Activated T-cell treated with anti-CD3 and anti-CD28 coated beads, Interleukin-2, amount 50 U/mL, for 1 hour (primary cell): ENCODE measurements at places on chromosomes 7 and 10.

DNA sequence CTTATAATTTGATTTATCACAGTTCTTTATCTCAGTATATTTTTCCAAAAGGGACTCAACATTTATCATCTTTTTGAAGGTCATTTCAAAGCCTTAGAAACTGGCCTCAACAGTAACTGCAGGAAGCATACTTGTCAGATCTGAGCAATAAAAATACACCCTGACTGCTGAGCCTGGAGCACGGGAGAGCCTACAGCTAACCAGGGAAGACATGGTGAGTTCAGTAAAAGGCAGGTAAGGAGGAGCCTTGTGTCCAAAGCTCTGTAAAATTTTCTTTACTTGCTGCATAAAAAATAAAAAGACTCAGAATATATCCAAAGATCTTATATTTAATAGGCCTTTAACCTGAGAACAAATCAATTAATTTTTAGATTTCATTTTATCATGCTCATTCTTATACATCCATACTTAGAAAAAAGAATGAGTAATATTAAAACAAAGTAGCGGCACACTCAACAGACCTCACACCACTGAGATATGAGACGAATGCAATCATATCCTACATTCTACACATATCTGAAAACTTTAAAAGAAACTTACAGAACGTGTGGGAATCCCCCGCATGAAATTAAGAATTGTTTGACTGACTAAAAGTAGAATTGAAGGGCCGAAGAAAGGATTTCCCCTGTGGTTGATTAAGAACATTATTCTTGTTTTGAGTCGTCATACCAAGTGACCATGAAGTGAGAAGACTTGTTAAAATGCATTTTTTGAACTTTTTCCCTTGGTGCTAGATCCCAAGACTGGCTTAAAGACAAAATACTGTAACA, 296.4 kb upstream of the MKLN1 start:
- no peak for DNase-seq

DNA sequence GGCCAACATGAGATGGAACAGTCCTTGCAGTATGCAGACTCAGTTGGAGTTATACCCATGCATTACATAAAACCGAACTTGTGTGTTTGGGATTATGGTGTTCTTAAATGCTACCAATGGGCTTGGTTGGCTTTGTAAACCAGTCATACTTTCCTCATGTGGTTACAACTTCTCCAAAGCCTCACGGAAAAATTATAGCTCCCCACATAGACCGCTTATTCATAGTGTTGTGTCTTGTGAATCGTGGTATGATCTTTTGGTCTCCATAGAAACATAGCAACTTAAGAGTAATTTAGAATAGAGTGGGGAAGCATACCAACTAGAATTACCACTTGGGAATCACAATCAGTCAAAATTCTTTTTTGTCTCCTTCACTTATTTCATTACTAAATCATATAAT, 112.3 kb upstream of the FZD1 start:
- DNase-seq = no peak

DNA sequence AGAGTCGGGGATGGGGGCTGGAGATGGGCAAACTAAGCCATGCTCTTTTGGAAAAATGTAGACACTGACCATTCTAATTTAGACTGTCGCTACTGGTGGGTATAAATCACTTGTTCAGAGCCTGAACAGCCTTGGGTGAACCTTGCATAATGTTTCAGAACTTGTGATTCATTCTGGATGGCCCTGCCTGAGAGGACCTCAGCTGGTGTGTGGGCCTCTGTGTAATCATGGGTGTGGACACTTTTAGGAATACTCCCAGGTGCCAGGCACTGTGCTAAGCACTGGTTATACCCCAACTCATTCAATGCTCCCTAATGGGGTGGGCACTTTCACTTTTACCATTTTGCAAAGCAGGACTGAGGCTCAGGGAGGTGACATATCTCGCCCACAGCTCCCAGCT, 26.8 kb upstream of the TM9SF3 start:
- no peak for DNase-seq

DNA sequence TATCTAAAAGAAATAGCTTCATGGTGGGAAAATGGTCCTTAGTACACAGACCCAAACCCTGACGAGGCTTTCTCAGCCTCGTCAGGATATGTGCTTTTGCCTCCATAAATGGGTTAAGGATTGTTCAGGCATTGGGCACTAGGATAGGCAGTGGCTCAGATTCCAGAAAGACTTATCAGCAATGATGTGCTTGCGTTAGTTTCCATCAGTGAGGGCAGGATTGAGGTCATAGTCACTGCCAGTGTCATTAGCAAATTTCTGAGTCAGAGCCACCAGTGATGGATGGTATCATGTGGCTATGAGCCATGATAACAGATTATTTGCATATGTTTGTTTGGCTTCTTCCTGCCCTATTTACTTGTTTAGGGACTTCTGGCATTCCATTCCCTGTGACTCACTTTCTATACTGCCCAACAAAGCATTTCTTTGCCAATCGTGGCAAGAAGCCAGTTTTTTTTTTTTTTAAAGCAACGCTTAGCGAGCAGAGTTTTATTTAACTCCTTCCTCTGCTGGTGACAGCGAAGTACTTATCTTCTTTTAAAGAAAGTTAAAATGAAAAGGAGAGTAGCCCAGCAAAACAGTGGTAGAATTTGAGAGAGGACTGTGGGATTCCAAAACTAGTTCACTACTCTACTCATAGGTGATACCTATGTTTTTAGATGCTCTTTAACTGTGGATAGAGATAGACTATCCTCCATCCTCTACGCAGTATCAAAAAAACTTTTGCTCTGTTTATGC, 44.4 kb downstream of the MYPN start:
- DNase-seq = no peak

DNA sequence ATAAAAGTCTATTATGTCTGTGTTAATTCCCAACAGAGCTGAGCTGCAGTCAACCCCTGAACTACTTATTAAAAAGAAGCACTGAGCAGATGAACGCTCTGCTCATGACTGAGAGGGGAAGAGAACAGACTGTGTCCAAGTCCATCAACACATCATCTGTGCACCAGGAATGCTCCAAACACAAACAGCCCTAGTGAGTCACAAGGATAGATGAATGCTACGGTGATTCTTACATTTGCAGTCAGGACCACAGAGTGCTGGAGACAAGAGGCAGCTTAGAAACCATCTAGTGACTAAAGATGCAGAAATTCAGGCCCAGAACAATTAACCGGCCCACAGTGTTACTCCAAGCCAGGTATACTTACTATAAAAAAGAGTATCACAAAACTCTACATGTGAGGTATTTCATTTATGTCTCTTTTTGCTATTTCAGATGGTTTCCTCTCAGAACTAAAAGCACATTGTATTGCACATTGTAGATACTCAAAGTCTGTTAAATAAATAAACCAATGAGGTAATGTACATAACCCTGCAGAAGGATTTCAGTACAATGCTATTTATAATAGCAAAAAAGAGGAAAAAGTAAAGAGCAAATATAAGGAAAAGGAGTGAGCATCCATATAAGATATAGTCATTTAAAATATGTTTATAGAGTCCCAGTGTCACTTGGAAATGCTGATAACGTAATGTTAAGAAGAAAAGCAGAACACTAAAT, 159.2 kb downstream of the KCNMA1 start:
- DNase-seq = no peak

DNA sequence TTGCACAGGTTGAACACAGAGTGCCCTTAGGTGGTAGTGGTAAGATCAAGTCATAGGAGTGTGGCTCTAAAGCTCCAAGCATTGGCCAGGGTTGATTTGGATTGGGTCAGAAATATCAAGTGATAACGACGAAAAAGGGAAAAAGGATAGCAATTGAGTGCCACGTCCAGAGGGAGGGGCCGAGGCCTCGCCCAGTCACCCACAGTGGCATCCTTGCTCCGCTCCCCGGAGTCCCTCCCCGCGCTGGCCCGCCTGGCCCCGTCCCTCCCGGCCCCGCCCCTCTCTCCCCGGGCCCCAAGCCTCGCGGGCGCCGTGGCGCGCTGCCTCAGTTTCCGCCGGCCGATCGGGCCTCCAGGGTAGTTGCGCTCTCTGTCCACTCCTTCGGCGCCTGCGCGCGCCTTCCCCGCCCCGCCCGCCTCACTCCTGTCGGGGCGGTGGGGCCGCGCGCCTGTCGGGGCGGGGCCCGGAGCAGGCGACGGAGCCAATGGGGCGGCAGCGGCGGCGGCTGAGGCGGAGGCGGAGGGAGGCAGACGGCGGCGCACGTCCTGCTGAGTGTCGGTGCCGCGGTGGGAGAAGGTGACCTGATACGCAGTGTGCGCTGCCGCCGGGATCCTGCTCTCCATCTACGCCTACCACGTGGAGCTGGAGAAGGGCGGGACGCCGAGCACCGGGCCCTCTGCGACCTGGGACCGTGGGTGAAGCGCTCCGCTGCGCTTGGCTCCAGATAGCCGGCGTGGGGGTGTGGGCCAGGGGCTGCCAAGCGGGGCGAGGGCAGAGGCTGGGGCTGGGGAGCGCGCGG, 209.1 kb upstream of the ZNF722 start:
- no peak for DNase-seq

DNA sequence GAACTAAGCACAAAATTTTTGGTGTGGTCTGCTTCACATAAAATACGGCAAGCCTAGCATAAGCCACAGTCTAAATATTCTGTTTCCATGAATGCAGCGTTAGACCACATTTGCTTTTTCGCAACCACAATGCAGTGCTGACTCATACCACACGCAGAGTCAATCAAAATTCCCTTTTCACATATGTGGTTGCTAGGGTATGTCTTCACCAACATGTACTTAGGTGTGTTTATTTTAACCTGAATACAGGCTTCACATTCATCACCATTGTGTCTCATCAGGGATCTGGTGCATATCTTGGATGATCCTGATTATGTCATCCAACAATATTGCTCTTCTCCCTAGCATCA, 90.8 kb downstream of the CHN2 start:
- DNase-seq = no peak

GRCh38 chr10:90028312-90028711, 326.9 kb downstream of the KIF20B start:
- no peak for DNase-seq

GRCh38 chr7:90629297-90629918, 33.3 kb downstream of the CDK14 start:
- DNase-seq = no peak

- DNase-seq = no peak
Observed at GRCh38 chr7:16062269-16062668, 359.1 kb downstream of the CRPPA start.

DNA sequence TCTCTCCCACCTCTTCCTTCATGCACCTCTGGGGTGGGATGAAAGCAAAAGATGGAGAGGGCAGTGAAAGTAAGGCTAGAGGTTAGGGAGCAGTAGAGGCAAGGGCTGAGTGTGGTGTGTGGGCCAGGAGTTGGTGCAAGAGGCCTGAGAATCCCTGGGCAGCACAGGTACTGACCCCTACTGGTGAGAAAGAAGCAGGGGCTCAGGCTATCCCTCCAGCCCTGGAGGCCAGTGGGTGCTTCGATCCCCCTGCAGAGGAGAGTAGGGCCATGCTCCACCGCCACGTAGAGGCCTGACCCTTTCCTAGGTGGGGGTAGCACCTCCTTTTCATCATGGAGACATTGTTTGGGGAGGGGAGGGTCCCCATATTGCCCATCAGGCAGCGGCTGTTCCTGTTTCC, 9.8 kb downstream of the CDHR1 start:
- DNase-seq = no peak

- DNase-seq = no peak
Observed at GRCh38 chr7:108541478-108541877, 15.5 kb upstream of the PNPLA8 start.

DNA sequence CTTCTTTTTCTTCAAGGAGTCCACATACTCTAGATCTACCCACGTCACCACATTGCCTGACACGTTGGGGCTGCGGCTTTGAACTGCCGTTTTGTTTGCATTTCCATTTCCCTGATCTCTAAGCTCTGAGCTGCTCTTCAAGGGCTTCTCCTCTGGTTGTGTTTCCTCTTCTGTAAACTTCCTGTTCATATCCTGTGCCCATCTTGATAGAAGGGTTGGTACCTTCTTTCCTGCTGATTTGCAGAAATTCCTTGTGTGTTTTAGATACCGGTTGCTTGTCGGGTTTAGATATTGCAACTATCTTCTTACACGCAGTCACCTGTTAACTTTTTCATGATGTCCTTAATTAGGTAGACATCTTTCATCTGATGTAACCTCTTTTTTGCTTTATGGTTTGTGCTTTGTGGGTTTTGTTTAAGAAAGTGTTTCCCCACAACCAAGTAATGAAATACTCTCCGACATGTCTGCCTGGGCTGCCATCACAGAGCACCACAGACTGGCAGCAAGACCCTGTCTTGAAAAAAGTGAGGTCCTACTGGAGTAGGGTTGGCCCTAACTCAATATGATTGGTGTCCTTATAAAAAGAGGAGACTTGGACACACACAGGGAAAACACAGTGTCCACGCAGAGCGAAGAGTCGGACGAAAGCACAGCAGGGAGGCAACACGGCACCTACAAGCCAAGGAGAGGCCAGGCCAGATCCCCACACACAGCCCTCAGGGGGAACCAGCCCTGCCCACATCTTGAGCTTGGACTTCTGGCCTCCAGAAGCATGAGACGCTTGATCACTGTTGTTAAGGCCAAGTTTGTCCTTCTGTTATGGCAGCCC, 99.1 kb upstream of the PDGFA start:
- peak; percentile 69 for DNase-seq

DNA sequence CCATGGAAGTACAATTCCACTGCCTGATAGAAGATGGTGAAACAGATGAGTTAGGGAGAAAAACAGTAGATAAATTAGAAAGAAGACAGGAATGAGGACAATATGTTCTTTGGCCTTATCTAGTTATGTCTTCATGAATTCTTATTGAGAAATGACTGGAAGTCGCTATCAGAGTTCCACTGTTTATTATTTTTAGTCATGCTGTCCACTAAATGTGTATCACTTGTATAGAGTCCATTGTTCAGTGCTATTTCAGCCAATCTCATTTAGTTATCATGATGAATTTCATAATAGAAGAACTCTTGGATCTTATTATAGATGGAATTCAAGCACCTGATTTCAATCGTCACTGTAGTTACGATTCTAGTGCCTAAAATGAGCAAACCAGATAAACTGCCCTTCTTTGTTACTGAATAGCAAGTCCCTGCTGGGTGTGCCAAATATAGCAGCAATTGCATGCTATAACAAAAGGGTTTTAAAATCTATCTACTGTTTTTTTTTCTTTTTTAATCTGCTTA, 177.7 kb upstream of the COL1A2 start:
- DNase-seq = no peak

GRCh38 chr7:158314394-158314793, 273.2 kb downstream of the PTPRN2 start:
- DNase-seq = no peak

DNA sequence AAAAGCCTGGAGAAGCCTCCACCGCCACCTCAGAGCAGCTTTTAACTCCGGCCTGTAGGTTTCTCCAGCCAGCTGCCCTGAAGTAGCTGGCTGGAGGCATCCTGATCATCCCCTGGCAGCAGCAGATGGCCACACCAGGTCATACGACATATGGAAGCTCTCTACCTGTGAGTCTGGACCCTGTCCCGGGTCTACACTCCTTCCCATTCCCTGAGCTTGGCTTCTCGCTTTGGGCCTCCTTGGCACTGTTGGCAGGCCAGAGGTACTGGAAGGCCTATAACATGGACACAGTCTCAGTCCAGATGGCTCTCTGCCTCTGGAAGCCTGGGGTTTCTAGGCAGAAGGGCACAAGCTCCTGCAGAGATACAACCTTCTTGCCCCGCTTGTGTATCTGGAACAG, 43.5 kb upstream of the TRIM8 start:
- DNase-seq = no peak
